ENCODE measurements at places on chromosomes 3 and 15.
A peak's percentile ranks its signal among the peaks of the same experiment; 100 is the strongest.

- no peak for DNase-seq
These were observed 106.3 kb downstream of the STAG1 start for GRCh38 chr3:136645915-136646314.

GRCh38 chr15:68667800-68668625 lies 89.2 kb downstream of the CORO2B start:
- no peak for DNase-seq

- DNase-seq = no peak
These were observed 172.6 kb downstream of the PLCL2 start for GRCh38 chr3:17057321-17057720.

DNA sequence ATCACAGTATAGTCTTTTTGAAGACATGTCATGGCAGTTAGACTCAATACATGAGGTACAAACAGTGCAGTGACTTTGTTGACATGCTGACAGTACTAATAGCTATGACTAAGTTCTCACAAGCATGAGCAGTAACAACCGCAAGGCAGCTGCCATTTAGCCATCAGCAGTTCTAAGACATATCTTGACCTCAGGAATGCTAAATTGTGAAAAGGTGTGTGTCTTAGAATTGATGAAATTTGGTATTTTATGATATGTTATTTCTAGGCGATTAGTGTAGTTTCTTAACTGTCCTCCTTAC lies 60.7 kb upstream of the FURIN start:
- no peak for DNase-seq

DNA sequence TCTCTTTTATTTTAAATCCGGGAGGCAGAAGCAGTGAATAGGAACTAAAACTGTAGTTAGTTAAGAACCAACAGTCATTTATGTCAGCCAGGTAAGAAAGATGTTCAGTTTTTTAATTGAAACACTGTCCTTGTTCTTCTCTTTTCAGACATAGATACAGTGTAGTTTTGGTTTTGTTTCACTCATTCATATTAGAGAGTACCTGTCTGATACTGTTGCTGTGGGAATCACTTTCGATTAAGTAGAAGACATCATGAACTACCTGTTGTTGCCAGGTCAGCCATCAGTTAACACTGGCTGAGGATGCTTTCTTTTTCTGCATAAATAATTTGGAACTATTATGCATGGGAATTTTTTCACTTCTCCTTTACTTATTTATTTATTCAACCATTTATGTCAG lies 700.4 kb downstream of the OTOL1 start:
- no peak for DNase-seq

- DNase-seq = no peak
These were observed 69.9 kb downstream of the PDCD6IP start for GRCh38 chr3:33868309-33868708.

GRCh38 chr3:72338942-72339669 lies 509.1 kb downstream of the SHQ1 start:
- DNase-seq = peak; percentile 88

DNA sequence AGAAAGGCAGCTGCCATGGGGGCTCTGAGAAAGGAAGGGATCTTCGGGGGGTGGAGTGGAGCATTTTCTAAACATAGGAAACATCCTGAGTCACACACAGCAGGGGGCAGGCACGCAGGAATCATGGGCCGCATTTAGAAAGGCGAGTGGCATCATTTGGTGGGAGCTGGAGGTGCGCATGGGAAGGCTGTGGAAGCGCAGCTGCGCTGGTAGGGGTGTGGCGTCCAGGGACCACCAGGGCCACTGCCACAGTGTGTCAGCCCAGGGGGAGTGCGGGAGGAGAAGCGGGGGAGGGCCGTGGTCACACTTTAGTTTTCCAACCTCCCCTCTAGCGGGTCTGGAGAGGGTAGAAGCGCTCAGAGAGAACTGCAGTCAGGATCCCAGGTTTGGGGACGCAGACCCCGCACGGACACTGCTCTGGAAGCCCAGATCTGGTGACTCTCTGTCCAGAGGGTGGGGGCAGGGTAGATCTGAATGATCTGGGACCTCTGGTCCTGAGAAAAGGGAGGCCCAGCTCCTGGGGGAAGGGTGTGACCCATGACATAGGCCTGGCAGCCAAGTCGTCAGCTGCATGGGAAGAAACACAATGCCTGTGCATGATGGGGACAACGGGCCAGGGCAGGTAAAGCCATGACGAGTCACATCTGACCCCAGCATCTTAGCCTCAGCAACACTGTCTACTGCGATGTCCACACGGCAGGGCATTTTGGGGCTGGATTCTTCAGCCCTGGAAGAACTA lies 88.0 kb upstream of the IQSEC1 start:
- no peak for DNase-seq

DNA sequence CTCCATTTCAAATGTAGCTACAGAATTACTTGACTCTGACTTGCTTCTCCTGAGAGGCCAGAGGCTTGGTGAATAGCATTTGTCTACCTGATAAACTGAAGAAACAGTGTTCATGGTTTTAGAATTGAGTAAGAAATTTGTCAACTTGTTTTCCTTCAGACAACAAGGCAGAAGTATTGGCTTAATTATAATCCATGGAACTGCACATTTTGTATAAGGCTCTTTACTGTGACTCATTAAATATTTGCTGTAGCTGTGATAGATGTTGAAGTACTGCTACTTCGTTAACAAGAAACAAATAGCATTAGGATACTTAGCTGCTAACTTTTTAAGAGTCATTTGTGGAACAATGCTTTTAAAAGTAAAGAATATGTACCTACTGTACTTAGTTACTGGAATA lies 4.6 kb downstream of the UNC13C start:
- DNase-seq = no peak
